Inflammatory macrophage treated with lipopolysaccharide for 4 hours (primary cell): ENCODE measurements at places on chromosomes 5 and 9.

- peak; percentile 48 for DNase-seq
Measured at GRCh38 chr9:37325778-37326177, 96.7 kb upstream of the GRHPR start.

DNA sequence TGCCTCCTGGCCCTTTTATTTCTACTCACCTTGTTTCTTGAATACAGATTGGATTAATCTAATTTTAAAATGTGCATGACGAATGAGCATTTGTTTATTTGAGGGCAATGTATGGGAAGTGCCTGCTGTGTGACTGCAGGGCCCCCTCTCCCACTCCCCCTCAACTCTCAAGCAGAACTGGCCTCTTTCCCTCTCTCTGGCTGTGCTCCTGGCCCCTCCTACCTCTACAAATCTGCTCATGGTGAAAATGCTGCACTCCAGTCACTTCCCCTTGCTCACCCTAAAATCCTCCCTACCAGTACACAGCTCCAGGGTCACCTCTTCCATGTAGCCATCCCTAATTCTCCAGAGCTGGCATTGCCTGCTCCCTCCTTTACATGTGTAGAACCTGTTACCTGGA lies 17.2 kb upstream of the NDST1 start:
- DNase-seq, result peak; percentile 56

GRCh38 chr5:159182691-159183090 lies 26.7 kb downstream of the RNF145 start:
- peak; percentile 33 for DNase-seq

DNA sequence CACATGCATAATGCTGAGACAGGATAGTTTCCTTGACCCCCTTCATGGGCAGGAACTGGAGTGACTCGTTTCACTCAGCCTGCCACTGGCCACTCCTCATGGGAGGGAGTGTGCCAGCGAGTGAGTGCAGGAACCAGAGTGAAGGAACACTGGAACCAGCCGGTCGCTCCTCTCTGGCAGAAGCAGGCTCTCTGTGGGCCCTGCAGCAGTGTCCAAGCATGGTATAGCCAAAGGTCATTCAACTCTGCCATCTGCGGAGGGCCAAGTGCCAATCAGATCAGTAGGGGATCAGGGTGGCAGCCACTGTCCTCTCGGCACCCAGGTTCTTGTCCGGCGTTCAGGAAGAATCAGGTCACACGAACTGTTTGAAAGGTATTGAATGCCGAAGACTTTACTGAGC lies 169.3 kb upstream of the PPP1R2B start:
- DNase-seq, result no peak

DNA sequence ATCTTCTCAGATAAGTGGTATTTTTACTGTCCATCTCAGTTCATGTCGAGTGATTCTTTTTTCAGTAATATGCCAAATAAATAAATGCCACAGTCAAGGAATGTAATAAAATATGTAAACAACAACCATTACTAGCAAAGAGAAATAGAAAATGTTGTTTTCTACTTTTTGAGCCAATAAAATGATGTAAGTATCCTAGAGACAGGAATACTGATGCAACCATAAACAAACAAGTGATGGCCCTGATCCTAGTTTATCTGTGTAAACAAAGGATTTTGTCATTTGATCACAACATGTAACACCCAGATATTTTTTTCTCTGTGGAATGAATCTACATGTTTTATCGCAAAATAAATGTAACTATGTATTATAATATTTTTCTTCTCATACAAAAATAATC lies 1852.8 kb downstream of the EFNA5 start:
- no peak for DNase-seq
